ENCODE measurements at places on chromosomes 12 and 14.

GRCh38 chr12:122141911-122142725 lies 31.9 kb downstream of the IL31 start:
- DNase-seq: no peak

DNA sequence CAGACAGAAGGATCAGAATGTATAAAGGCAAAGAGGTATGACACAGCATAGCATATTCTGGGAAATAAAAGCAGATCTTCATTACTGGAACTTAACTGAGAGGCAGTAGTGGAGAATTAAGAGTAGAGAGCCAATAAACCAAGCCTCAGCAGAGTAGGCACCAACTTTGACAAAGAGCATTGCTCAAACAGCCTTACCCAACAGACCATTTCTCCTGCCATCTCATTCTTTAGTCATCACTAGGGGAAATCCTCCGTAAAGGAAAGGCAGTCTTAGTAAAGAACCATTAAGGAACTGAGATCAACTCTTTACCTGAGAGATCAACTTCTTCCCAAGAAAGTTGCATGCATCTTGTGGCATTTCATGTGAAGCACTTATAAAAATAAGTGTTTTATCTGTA lies 36.6 kb downstream of the SENP1 start:
- DNase-seq: no peak

GRCh38 chr14:58954052-58954451 lies 234.4 kb upstream of the DAAM1 start:
- DNase-seq: no peak

DNA sequence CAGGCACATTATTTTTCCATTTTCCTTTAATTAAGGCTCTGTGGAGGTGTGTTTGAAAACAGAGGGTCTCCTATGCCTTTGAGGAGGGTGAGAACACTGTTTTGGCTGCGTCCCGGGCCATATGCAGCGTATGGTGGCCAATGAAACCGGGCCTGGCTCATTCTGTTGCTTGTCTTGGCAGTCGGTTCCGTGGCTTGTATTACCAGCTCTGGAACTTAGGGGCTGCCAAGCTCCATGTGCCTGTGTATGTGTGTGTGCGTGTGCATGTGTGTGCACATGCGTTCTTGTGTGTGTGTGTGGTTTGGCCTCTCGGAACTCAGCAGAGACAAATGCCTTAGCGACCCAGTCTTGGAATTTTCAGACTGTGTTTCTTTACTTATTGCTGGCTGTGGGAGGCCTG lies 2.7 kb downstream of the JDP2 start:
- DNase-seq: no peak

DNA sequence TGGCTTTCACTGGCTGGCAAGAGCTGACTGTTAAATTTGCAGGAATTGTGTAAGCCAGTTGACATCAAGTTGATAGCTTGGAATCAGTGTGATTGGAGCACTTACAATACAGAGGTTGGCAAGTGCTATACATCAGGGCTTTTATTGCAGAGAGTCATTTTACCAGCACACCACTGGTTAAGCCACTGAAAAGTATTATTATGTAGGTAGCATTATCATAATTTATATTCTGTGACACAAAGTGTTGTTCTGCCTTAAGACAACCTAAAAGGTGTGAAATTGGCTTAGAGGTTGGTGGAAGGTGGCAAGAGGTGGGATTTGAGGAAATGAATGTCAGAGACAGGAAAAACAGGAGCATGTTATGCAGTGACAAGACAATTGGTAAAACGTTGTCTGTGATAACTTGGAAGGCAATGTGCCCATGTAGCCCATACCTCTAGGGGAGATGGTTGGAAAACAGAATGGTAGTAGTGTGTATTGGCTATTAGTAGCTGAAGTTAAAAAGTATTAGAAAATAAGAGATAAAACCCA lies 172.9 kb upstream of the PRICKLE1 start:
- DNase-seq: no peak

DNA sequence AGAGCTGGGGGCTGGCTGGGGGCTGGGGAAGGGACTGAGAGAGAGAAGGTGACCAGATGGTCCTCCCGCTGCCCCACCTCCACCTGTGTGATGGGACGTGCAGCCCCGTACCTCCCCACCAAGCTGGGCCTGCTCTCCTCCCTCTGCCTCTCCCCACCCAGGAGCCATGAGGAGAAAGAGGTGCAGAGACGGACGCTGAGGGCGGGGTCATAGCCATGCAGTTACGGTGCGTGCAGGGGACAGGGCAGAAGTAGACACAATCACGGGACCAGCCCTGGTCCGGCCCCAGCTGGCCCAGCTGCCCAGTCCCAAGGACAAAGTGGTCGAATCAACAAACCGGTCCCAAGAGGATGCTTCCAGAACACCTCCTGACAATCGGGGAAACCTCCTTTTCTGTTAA lies 33.2 kb downstream of the RFLNA start:
- no peak for DNase-seq

All from endothelial cell of umbilical vein (primary cell).